ENCODE measurements at places on chromosomes 2 and 18.

DNA sequence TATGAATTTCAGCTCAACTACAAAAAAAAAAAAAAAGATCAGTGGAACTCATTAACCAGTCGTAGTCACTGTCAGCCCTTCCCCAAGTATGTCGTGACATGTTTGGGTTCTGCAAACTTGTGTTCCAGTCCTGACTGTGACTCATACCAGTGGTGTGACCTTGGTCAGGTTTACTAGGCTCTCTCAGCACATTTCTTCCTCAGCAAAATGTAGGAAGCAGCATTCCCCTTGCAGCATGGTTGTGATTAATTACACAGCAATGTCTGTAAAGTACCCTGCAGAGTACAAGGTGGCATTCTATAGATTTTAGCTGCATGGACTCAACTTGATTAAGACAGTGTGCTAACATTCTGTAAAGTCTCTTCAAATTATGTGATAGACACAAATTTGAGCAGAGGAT, 156.9 kb downstream of the LAMA1 start:
- no peak for DNase-seq

DNA sequence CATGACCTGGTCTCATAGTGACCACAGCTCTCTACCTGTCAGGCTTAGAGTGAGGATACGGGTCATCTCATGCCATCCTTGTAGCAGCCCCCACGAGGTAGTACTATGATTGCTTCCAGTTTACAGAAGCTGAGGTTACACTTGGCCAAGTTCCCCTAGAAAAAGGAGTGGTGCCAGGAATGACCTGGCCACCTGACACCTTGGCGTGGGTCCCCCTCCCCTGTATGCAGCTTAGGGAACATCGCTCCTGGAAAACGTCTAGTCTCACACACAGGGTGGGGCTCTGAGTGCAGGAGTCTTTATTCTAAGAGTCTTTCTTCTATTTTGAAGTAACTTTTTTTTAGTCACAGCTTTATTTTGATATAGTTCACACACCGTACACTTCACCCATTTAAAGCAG, 14.8 kb downstream of the NPPC start:
- DNase-seq: no peak

- DNase-seq: no peak
Observed at GRCh38 chr2:149204686-149205085, 125.7 kb upstream of the LYPD6 start.

DNA sequence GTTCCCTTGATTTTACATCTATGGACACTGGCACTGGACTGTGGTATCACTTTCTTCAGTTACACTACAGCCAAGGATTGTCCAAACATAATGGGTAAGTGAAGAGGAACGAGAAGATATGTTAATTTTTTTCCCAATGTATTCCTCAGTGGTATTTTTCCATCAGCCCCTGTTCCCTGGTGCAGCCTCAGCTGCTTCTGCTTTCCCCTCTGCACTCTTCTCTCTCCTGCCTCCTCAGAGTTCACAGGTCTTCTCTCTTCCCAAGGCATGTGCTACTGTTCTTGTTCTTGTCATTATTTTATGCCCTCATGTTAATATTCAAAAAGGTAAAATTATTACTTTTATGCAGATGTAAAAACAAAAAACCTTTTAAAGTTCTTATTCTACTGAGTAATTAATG, 378.0 kb upstream of the NRXN1 start:
- no peak for DNase-seq

DNA sequence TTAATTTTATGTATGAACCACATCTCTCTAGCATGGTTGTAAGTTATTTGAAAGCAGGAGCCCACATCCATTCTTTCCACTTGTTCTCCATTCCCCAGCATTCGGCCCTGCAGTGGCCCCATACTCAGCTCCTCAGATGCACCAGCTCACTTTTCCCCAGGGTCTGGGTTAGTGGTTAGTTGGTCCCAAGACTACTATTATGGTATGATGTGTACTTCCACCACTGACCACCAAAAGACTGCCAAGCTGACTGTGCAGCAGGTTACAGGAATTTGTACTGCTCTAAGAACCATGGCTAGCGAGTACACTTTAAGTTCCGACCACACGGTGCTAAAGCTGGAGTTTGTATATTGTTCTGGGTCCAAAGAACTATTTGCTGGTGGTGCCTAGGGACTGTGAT, 413.6 kb upstream of the TCF4 start:
- DNase-seq: no peak

DNA sequence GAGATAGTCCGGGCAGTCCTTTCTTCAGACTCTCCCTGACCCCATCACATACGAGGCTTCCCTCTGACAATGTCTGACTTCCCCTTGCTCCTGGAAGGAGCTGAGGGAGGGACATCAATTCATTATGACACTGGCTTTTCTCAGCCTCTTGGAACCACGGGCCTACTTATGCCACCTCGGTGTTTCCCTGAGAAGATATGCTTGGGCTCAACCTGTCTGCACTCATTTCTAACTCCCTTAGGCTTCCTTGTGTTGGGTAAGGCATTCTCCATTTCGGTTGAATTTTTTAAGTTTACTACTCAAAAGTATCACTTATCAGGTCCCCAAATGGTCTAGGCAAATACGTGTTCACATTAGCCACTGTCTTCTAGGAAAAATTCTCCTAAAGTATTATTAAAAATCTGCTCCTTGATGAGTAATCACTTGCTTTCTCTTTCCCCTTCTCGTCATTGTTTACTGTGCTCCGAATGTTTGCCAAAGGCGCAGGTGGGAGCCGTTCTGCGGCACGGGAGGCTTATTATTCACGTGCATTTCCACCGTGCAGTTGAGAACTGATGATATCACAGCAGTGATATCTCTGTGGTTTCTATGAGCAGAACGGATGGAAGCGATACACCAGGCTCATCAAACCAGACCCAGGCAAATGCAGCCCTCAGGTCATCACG, 33.1 kb downstream of the ARL4C start:
- DNase-seq: no peak

DNA sequence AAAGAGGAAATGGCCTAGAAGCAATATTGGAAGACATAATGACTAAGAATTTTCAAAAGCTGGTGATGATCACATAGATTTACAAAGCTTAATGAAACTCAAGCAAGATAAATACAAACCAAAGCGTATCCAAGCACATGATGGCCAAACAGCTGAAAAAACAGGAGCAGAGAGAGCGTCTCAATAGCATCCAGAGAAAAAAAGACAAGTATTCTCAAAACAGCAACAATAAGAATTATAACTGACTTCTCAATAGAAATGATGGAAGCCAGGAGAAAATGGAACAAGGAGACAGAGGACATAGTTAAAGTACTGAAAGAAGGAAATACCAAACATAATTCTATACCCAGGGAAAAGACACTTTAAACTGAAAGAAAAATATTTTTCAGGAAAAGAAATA, 437.2 kb upstream of the TNP1 start:
- no peak for DNase-seq

GRCh38 chr2:157334797-157335196, 9.2 kb upstream of the ERMN start:
- DNase-seq: no peak

DNA sequence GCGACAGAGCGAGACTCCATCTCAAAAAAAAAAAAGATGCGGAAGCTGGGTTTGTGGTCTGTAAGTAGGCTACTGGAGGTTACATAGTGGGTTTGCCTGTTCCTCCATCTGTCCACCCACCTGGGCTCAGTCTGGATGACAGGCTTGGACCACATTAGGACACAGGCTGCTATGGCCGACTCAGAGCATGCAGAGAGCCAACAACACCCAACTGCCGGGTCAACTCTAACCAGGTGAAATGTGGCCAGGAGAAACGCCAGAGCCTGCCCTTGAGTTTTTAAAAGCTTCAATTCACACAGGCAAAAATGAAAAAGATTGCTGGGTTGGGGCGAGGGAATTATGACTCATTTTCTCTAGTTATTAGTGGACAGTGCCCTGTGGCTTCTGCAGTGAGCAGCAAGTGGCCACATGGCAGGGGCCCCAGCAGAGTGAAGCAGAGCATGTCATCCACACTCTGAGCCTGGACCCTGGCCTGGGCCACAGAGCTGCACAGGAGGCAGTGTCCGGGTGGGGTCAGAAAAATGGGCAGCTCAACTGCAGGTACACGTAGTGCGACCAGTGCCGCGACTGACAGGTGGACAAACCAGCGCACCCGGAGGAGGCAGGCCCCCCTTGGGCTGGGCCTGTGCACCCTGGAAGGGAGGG, 67.4 kb downstream of the BIN1 start:
- DNase-seq: no peak

DNA sequence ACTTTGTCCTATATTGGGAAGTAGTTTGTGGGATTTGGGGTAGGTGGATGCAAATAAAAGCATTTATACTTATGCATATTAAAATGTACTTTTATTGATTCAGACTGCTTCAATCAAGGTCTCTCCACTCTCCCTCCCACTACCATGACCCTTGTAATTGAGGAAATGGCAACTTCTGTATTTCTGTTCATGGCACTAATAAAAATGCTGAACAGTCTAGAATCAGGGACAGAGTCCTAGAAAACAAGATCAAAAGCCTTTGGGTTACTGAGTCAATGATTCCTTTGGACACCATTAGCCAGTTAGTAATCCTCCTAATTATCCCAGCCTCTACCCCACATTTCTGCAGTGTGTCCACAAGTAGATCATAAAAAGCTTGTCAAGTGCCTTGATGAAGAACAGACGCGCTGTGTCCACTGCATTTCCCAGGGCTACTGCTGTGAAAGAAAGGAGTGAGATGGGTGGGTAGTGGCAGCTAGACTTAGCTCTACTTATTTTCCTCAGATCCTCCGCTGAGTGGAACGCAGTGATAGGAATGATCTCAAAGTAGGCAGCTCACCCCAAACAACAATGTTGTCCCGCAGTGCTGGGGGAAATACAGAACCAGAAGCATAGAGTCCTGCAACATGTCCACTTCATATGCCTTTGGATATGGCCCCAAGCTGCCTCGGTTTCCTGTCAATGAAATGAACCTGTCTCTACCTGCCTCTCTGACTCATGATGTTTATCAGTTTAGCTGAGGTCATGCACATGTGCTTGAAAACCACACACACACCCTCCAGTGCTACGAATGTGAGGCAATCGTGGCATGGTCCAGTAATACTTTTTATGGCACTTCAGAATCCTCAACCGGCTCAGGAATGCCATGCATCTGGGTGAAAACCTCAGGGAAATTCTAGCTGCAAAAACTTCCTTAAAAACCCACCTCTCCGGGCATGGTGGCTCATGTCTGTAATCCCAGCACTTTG, 115.5 kb downstream of the COL6A3 start:
- no peak for DNase-seq

DNA sequence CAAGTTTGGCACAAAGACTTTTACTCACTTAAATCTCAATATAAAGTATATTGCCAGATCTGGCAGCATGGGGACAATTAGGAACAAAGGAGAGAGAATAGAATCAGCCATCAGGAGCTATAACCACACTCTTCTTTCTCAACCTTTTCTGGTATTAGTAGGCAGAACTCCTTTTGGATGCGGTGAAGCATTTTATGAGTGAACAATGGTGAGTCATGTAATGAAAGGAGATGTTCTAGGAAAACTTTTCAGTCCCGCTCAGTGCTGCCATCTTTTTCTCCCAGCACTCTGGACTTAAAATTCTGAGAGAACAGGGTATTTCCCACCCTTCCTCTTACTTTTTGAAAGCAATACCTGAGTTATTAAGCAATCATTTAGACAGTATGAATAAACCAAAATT, 32.2 kb downstream of the PLEKHA3 start:
- no peak for DNase-seq

DNA sequence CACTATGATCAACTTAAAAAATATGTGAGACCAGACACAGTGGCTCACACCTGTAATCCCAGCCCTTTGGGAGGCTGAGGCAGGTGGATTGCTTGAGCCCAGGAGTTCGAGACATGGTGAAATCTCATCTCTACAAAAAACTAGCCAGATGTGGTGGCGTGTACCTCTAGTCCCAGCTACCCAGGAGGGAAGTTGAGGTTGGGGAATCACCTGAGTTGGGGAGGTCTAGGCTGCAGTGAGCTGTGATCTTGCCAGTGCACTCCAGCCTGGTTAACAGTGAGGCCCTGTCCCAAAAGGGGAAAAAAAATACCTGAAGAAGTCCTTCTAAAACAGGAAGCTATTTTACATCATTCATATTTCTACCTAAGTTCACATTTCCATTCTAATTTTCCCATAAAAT, 144.0 kb downstream of the EML6 start:
- DNase-seq: no peak

DNA sequence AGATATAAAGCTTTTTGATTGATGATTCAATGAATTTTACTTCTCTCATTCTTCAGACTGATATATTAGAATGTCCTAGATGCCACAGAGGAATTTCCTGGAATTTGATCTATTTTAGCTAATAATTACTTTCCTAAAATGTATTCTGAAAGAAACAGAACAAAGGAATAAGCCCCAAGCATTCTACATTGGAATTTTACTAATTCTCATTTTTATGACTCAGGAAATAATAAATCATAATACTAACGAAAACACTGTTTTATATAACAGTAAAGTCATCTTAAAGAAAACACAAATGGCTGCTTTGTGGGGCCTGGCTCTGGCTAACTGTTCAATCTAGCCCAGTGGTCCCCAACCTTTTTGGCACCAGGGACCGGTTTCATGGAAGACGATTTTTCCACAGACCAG, 68.6 kb upstream of the LPIN2 start:
- no peak for DNase-seq

DNA sequence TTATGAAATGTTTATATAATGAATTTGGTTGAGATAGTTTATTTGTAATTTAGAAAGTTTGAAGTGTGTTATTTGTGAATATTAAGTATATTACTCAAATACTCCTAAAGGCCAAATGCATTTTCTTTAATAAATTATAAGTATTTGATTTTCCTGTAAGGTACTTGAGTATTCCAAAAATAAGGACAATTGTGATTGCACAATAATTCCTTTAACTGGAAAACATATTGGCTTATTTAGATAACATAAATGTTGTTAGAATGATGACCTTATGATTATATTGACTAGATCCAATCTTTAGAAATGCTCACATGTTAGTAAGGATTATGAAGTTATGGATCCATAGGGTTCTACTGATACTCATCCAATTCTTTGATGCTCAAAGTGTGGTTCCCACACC, 125.1 kb upstream of the MAP3K20 start:
- DNase-seq: no peak

DNA sequence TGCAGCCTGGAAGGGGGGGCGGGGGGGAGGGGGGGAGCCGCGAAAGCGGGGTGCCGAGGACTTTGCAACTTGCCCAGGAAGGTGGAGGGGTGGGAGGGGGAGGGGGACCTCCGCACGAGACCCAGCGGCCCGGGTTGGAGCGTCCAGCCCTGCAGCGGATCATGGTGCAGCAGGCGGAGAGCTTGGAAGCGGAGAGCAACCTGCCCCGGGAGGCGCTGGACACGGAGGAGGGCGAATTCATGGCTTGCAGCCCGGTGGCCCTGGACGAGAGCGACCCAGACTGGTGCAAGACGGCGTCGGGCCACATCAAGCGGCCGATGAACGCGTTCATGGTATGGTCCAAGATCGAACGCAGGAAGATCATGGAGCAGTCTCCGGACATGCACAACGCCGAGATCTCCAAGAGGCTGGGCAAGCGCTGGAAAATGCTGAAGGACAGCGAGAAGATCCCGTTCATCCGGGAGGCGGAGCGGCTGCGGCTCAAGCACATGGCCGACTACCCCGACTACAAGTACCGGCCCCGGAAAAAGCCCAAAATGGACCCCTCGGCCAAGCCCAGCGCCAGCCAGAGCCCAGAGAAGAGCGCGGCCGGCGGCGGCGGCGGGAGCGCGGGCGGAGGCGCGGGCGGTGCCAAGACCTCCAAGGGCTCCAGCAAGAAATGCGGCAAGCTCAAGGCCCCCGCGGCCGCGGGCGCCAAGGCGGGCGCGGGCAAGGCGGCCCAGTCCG, 540 bp downstream of the SOX11 start:
- peak; percentile 38 for DNase-seq

GRCh38 chr18:59665057-59666006, 31.9 kb downstream of the CCBE1 start:
- DNase-seq: no peak
